ENCODE measurements at places on chromosomes 3 and 15.

- no peaks in the 10 kb centered on the region for H3K27me3 ChIP-seq
- no peaks in the 10 kb centered on the region for H3K4me1 ChIP-seq
- DNase-seq, result no peak
- H3K4me3 ChIP-seq, result no peak overlapping the region
- H3K36me3 ChIP-seq, result peaks cover 40% of the 10 kb centered on the region
- no peak overlapping the region for H3K27ac ChIP-seq
These were observed 28.7 kb downstream of the ATP1B3 start for GRCh38 chr3:141905129-141905528.

- H3K4me3 ChIP-seq, result no peak overlapping the region
- H3K36me3 ChIP-seq, result no peaks in the 10 kb centered on the region
- no peaks in the 10 kb centered on the region for H3K4me1 ChIP-seq
- no peaks in the 10 kb centered on the region for H3K27me3 ChIP-seq
- no peak overlapping the region for H3K27ac ChIP-seq
These were observed 271.5 kb downstream of the TUSC7 start for GRCh38 chr3:116981089-116981488.

DNA sequence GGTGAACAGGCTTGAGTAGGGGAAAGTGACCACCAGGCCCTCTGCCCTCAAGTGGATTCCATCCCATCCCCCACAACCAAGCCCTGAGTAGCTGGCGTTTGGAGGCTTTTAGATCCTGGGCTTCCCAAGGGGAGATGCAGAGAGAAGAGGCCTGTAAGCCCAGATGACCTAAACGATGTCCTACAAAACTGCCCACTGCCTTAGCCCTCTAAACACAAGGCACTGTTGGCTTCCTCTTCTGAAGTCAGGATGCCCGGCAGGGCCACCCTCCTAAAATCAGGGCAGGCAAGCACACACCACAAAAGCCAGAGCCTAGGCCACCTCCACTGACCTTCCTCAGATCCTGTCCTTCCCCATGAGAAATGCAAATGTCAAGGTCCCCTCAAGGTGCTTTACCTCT is 68.6 kb downstream of the ADCY5 start:
- H3K36me3 ChIP-seq, result no peaks in the 10 kb centered on the region
- DNase-seq, result no peak
- peaks cover 12% of the 10 kb centered on the region for H3K4me1 ChIP-seq
- no peaks in the 10 kb centered on the region for H3K27me3 ChIP-seq
- no peak overlapping the region for H3K27ac ChIP-seq

GRCh38 chr3:4949659-4950058 is 29.6 kb upstream of the BHLHE40 start:
- no peaks in the 10 kb centered on the region for H3K36me3 ChIP-seq
- no peak overlapping the region for H3K27ac ChIP-seq
- no peaks in the 10 kb centered on the region for H3K27me3 ChIP-seq
- no peak for DNase-seq

GRCh38 chr3:133956353-133956752 is 60.7 kb upstream of the RAB6B start:
- H3K4me3 ChIP-seq, result no peak overlapping the region
- no peak for DNase-seq
- peaks cover 11% of the 10 kb centered on the region for H3K27me3 ChIP-seq
- no peaks in the 10 kb centered on the region for H3K36me3 ChIP-seq

DNA sequence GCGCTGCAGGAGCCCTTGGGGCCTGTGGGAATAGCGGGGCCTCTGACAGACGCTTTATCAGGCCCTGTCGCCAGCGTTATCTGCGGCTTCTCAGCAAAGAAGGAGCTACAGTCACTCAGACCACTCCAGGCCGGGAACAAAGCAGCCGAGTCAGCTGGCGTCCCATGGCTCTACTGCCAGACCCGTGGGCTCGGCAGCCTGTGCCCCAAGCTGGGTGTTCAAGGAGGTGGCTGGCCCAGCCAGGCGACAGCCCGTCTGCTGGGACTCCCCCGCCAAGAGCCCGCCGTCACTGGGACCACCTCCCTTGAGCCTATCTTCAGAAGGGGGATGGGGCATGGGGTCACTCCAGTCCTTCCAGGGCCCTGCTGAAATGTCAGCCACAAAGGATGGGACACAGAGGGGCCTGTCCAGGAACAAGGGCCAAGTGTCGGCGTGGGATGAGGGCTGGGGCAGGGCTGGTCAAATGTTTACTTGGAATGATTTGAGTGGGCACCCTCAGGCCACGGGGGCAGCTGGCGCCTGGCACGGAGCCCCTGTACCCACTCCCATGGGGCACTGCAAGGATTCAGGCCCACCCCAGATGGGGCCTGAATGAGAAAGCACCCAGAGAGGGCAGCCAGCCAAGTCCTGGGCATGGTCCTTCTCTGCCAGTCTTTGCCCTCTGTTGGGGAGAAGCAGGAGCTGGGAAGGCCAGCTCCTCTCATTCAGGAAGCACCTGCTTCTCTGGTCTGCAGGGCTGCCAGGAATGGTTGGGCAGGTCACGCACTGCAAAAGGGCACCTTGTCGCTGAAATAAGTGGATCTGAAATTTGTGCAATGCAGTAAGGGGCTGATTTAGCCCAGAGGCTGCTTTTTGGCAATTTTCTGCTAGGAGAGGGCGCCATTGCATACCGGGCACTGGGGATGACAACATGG is 148.3 kb downstream of the SMAD6 start:
- H3K4me3 ChIP-seq, result no peak overlapping the region
- no peak for DNase-seq
- H3K27me3 ChIP-seq, result no peaks in the 10 kb centered on the region
- H3K36me3 ChIP-seq, result no peaks in the 10 kb centered on the region
- H3K4me1 ChIP-seq, result peaks cover 11% of the 10 kb centered on the region
- no peak overlapping the region for H3K27ac ChIP-seq

GRCh38 chr3:193909387-193909786 is 226.6 kb upstream of the HES1 start:
- no peak for DNase-seq
- no peak overlapping the region for H3K4me3 ChIP-seq
- H3K27ac ChIP-seq, result no peak overlapping the region
- no peaks in the 10 kb centered on the region for H3K27me3 ChIP-seq
- H3K36me3 ChIP-seq, result no peaks in the 10 kb centered on the region
- H3K4me1 ChIP-seq, result 0 out of 2 replicates have a peak, but pooled peaks cover 3% of the 10 kb centered on the region

- H3K4me3 ChIP-seq, result no peak overlapping the region
- no peak overlapping the region for H3K27ac ChIP-seq
- H3K36me3 ChIP-seq, result no peaks in the 10 kb centered on the region
- DNase-seq, result no peak
These were observed 9.3 kb downstream of the OXTR start for GRCh38 chr3:8760091-8760490.

DNA sequence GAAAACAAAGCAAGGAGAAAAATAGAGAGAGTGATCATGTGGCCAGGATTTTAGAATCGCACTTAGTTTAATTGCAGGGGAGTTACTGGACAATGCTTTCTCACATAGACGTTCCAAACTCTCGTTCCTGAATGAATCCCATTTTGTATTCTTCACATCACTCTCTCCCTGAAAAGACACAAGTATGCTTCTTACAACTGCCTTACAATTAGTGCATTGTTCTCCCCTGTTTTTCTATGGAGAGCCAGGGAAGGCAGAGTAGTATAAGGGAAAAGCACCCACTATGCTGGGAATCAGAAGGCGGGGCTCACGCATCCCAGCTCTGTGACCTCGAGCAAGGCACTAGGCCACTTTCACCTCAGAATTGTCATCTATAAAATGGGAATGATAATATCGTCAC is 14.4 kb downstream of the TMOD2 start:
- H3K27ac ChIP-seq, result no peak overlapping the region
- no peaks in the 10 kb centered on the region for H3K36me3 ChIP-seq
- no peak overlapping the region for H3K4me3 ChIP-seq
- DNase-seq, result no peak
- H3K4me1 ChIP-seq, result no peaks in the 10 kb centered on the region

DNA sequence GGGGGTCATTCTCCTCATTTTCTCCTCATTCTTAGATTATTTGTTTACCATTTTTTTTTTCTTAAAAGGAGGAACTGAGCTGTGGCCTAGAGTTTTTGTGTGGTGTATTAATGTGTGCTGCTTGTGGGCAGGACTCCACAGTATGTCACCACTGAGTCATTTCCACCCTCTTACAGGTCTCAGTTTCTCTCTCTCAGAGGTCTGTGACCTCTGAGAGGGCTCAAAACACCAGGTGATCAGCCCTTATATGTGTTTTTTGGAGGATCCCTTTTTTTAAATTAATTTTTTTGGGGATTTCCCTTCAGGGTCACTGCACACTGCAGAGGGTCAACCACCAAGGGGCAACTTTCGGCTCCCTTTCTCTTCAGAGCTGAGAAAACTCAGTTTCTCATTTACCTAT is 166.4 kb downstream of the SUCNR1 start:
- no peaks in the 10 kb centered on the region for H3K27me3 ChIP-seq
- H3K4me1 ChIP-seq, result no peaks in the 10 kb centered on the region
- H3K4me3 ChIP-seq, result no peak overlapping the region
- no peaks in the 10 kb centered on the region for H3K36me3 ChIP-seq
- H3K27ac ChIP-seq, result no peak overlapping the region
- no peak for DNase-seq

- no peak overlapping the region for H3K27ac ChIP-seq
- no peak for DNase-seq
- H3K4me3 ChIP-seq, result no peak overlapping the region
- H3K27me3 ChIP-seq, result no peaks in the 10 kb centered on the region
- no peaks in the 10 kb centered on the region for H3K4me1 ChIP-seq
- H3K36me3 ChIP-seq, result no peaks in the 10 kb centered on the region
These were observed 808.7 kb upstream of the NECTIN3 start for GRCh38 chr3:110262896-110263295.

DNA sequence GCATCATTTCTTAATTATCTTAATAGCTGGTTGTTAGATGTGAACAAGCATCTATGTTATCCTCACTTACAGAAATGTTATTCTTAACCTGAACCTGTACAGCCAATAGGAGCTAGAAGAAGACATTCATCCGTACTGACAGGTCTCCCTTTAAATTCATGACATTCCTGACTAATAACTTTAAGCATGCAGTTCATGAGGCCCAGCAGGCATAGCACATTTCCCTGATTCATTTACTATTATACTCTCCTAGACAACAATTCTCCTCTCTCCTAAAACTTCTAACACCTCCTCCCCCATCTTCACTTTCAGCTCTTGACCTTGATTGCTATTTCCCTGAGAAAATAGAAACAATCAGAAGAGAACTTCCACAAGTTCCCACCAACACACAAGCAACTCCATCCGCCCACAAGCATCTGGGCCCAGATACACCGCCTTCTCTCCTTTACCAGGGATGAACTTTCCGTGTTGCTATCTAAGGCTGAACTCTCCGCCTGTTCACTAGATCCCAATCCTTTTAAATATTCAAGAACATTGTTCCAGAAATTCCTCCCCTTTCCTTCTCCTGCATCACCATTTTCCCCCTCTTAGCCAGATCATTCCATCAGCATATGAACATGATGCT is 62.9 kb upstream of the SPRED1 start:
- H3K4me3 ChIP-seq, result no peak overlapping the region
- no peaks in the 10 kb centered on the region for H3K4me1 ChIP-seq
- DNase-seq, result no peak
- no peaks in the 10 kb centered on the region for H3K36me3 ChIP-seq
- H3K27ac ChIP-seq, result no peak overlapping the region

DNA sequence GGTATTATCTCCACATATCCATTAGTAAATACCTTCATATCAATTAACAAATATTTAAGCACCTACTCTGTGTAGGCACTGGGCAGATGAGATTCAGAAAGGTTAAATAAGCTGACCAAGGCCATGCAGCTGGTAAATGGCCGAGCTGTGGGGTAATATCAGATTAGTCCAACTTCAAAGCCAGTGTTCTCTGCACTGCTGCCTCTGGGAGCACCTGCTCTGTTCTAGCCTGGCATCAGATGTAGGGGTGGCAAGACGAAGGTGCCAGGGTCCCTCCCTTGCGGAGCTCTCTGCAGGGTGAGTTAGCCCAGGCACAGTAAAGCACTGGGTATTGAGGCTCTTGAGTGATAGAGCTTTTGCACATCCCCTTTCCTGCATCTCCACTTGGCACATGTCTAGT is 5.5 kb downstream of the TATDN2 start:
- no peak overlapping the region for H3K4me3 ChIP-seq
- 0 out of 2 replicates have a peak, but pooled peaks cover 3% of the 10 kb centered on the region for H3K4me1 ChIP-seq
- H3K27me3 ChIP-seq, result no peaks in the 10 kb centered on the region
- no peak for DNase-seq
- H3K27ac ChIP-seq, result no peak overlapping the region
- H3K36me3 ChIP-seq, result peaks cover 35% of the 10 kb centered on the region

DNA sequence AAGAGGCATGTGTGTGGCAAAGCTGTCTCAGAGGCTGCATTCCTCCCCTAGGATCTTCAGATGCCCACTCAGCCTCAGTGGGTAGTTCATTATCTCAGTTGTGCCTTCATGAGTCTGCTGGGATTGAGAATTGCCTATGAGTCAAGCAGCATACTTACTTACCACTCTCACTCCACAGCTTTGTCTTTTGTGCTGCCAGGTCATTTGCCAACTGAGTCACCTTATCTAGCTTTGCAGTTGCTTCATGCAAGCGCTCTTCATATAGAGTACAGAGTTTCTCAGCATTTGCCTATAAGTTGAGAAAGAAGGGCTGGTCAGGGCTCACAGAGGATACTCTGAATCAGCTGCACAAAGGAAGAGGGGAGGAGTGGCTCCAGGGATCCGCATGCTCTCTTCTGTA is 89.5 kb downstream of the MYH15 start:
- H3K36me3 ChIP-seq, result no peaks in the 10 kb centered on the region
- H3K4me3 ChIP-seq, result no peak overlapping the region
- H3K27ac ChIP-seq, result no peak overlapping the region
- H3K27me3 ChIP-seq, result no peaks in the 10 kb centered on the region

DNA sequence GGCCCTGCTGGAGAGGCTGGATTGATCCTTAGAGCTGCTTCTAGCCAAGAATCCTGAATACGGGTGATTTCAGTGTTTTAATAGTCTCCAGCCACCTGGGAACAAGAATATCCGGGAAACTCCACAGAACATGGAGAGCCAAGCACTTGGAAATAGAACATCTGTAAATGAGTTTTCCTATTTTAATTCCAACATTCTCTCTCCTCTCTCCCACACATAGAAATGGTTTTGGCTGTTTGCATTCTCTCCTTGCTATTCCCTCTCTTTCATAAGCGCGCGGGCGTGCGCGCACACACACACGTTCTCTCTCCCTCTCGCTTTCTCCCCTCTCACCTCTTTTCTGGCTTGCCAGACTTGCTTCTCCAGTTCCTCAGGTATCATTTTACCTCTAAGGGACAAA is 50.6 kb downstream of the GADL1 start:
- no peak overlapping the region for H3K27ac ChIP-seq
- H3K4me3 ChIP-seq, result no peak overlapping the region
- H3K4me1 ChIP-seq, result no peaks in the 10 kb centered on the region
- no peaks in the 10 kb centered on the region for H3K36me3 ChIP-seq
- H3K27me3 ChIP-seq, result no peaks in the 10 kb centered on the region

DNA sequence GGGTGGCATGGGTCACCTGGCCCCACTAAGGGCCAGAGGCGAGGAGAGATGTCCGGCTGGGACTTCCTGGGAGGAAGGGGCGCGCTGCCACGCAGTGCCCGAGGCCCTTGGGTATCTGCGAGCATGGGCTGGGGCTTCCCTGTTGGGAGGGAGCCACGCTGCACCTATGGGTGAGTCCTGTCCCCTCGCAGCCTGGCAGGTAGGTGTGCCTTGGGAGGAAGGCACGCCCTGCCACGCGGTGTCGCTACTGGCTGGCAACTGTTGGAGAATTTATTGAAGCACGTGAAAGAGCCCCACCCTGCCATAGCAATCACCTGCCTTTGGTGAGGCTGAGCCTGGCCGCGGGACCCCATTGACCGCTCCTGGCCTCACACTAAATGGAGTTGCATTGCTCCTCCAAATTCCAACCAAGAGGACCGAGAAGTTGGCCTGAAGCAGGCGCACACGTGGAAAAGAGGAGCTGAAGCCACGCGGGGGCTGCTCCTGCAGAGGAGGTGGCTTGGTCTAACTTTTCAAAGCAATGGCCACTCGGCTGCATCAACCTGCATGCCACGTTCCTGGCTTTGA is 134.2 kb downstream of the TJP1 start:
- no peak overlapping the region for H3K4me3 ChIP-seq
- H3K27ac ChIP-seq, result no peak overlapping the region
- no peaks in the 10 kb centered on the region for H3K36me3 ChIP-seq
- peaks cover 17% of the 10 kb centered on the region for H3K4me1 ChIP-seq

All from HCT116 (cell line).